Right atrium auricular region (tissue), 2 donors: ENCODE measurements at places on chromosomes 6 and 20. TPM values are rescaled to one million over a fixed set of nuclear protein-coding genes. Genes with fewer than 3 reads are reported as not detected.

Gene HLA-B
- total RNA-seq = 297 TPM

Gene ENPP1
- total RNA-seq = 3.4 TPM

GRCh38 chr6:134186355-134186754, 131.6 kb downstream of the SGK1 start:
- H3K36me3 ChIP-seq = no peaks in the 10 kb centered on the region
- no peak for DNase-seq
- no peaks in the 10 kb centered on the region for H3K4me1 ChIP-seq
- no peak overlapping the region for H3K27ac ChIP-seq
- H3K27me3 ChIP-seq = no peaks in the 10 kb centered on the region

DNA sequence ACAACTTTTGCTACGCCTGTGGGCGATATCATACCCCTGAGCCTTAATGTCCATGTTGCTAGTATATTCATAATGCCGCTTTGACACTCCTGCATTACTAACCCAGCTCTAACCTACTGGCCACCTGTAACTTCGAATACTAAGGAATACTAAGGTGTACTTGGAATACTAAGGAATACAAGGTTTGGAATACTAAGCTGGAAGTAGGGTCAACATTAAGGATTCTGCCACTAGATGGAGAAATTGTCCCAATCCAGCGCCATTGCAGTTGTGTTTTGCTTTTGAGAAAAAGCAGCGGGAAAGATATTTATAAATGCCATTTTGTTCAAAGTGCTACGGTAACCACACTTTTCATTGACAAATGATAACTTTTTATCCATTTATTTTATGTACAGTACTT, 10.7 kb downstream of the TBXT start:
- no peak overlapping the region for H3K27ac ChIP-seq
- no peaks in the 10 kb centered on the region for H3K27me3 ChIP-seq
- H3K4me1 ChIP-seq = no peaks in the 10 kb centered on the region
- DNase-seq = no peak

DNA sequence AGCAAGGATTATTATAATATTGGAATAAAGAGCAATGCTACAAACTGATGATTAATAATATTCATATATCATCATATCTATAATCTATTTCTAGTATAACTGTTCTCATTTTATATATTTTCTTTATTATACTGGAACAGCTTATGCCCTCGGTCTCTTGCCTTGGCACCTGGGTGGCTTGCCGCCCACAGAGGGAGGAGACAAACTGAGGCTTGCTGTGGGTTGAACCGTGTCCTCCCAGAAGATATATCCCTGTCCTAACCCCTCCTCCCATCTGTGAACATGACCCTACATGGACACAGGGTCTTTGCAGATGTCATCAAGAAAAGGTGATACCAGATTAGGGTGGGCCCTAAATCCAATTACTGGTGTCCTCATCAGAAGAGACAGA, 4.7 kb downstream of the RNASET2 start:
- H3K36me3 ChIP-seq = peaks cover 6% of the 10 kb centered on the region
- no peak for DNase-seq
- no peaks in the 10 kb centered on the region for H3K27me3 ChIP-seq
- no peak overlapping the region for H3K4me3 ChIP-seq
- peak overlapping the region; percentile 55 for H3K27ac ChIP-seq
- peaks cover 19% of the 10 kb centered on the region for H3K4me1 ChIP-seq
